ENCODE measurements at places on chromosomes 6 and 20.
A peak's percentile ranks its signal among the peaks of the same experiment; 100 is the strongest.

GRCh38 chr20:17611540-17612286 lies 41.8 kb downstream of the DSTN start:
- no peak for DNase-seq

DNA sequence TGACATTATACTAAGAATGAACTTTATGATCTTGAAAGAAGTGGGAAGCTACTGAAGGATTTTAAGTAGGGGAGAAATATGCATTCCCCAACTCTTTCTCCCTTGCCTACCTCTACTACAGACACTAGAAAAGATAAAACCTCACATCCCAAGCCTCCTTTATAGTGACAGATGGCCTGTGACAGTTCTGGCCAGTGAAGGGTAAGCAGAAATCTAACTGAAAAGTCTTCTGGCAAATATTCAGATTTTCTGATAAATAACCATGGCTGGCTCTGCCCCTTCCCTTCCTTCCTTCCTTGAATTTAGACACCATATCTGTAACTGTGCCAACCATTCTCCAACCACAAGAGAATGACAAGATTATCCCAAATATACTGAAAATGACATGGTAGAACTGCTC lies 10.2 kb upstream of the BEND6 start:
- no peak for DNase-seq

GRCh38 chr6:157514659-157515496 lies 133.9 kb downstream of the ZDHHC14 start:
- DNase-seq, result peak; percentile 61

GRCh38 chr6:106927531-106928398 lies 46.8 kb downstream of the CD24 start:
- no peak for DNase-seq

DNA sequence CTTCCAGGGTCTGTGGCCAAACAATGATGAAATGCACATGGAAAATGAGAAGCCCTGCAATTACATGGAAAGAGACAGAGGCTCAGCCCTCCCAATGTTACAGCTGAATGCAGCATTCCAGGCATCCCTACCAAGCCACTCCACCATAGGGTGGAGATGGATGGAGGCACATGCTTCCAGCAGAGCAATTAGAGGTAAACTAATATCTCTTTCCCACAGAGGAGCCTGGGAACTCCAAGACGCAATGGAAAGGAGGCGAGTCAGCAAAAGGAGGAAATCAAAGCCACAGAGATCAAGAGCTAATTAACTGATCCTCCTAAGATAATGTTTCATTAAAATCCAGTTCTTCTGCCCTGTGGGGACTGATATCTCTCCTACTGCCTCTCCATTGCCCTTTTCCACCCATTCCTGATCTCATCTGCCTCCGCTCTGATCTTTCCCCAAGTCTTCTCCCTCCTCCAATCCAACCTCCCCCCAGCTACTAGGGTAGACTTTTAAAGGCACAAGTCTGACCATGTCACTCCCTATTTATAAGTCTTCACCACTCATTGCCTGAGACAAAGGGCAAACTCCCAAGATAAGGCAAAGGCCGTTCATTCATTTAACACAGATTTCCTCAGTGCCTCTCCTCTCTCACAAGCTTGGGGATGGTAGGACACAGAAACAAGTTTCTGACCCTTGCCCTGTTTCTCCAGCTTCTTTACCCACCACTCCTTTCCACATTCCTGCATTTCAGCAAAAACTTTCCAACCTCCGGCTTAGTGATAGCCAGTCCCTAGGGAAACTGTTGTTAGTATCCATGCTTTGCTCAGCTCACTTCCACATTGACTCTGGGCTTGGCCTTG lies 14.3 kb upstream of the KCNB1 start:
- no peak for DNase-seq

DNA sequence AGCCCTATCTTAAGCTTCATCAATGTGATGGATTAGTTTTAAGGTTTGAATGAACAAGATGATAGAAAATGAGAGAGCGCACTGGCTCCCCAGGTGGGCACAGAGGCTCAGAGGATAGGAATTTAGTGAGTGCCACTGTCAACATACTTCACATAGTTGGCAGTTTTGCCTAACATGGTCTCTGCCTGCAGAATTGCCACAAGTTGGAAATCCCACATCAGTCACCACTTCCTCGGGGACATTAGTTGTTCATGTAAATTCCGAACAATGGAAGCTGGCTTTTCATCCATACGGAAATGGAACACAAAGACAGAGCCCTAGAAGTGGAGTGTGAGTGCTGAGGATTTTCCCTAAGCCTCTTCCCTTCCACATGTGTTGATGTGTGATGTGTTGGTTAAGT lies 123.9 kb upstream of the PHACTR1 start:
- peak; percentile 80 for DNase-seq

- peak; percentile 84 for DNase-seq
Observed at GRCh38 chr6:3808759-3809514, 40.2 kb upstream of the FAM50B start.

DNA sequence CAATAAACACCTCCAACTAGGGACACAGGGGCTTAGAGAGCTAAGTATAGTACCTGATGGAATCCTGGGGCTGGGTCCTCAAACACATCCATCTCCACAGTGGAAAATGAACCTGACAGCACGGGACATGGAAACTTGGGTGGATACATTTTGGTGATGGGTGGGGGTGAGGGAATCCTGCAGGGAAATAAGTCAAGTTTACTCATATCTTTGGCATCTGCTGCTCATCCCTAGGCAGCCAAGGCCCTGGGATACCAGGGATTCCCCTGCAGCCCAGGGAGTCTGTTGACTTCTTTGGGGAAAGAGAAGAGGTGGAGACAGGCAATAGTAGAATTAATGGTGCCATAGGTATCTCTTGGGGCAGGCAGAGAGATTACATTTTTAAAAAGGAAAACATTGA lies 6.6 kb downstream of the APOBEC2 start:
- no peak for DNase-seq

- peak; percentile 9 for DNase-seq
Observed at GRCh38 chr6:147709396-147710272, 201.1 kb downstream of the SAMD5 start.

DNA sequence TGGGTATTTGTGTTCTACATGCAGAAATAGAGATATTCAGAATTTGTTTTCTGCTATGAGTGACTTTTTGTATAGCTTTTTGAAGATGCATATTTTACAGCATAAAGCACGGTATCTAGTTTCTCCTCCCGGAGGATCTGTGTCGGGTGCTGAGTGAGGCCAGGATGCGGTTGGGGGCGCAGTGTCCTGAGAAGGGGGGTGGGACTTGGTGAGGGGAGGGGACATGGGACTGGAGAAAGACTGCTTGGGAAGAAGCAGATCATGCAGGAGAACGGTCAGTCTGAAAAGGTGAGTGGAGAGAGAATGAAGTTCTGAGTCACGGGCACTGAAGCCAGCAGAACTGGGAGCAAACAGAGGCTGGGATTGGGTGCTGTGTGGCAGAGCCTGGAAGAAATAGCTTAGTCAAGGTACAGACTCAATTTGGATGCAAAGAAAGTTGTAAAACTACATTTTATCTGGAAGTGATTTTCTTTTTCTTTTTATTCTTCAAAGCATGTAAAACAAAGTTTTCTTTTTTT lies 44.0 kb downstream of the STX11 start:
- DNase-seq, result no peak

DNA sequence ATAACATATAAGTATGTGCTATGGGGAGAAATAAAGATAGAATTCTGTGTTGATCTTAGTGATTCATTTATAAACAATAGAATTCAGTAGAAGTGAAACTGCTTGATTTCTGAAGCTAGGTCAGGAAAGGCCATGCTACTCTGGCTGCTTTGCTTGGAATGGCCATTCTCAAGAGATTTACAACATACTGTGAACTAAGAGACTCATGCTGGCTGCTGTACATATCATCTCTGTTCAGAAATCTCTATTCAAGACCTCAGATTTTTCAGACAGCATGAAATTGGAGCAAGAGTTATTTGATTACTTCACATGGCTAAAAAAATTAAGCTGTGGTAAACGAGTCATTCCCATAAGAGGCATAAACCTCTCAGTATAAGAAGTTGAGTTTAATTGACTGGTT lies 662.6 kb downstream of the BCKDHB start:
- no peak for DNase-seq

DNA sequence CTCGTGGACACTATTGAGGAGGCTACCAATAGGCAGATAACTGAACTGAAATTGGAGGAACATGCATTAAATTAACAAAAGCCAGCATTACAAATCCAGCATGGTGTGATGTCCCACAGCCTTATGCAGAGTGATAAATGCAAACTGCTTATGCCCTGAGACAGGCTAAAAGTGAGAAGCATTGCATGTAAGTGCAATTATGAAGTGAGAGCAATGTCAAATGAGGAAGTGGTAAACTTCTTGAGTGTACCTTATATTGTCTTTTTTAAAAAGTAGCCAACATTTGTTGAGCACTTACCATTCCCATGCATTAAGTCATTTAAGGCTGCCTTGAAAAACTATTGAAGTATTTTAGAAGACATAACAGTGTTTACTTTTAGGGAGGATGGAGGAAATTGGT lies 212.2 kb downstream of the TBC1D7 start:
- DNase-seq, result no peak

GRCh38 chr6:156164701-156165452 lies 612.3 kb upstream of the ARID1B start:
- DNase-seq, result no peak

DNA sequence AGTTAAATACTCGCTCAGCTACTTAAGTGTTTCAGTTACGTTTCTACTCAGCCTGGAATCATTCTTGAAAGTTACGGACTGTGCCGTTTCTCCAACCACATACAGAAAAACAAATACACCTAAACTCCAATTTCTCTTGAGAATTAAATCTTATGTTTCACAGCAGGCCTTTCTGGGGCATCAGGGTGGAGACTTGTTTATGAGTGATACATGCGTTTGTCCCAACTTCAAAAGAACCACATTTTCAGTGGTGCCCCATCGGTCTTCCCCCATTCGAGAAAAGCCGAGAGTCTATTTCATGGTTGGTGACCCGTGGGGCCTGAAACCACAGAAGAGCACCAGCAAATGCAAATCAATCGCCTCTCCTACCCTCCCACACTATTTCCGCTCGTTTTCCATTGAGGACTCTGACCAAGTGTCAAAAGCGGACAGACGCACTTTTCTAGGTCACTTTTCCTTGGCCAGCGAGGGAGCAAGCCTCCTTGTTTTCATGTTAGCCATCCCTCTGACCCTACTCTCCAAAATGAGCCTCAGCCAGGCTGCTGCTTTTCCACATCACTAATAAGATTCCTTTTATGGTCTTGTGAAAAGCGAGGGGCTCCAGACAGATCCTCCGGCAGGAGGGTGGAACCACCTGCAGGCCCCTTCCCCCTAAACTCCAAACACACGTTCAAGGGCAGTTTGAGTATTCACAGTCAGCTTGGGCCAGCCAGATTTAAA lies 3.1 kb downstream of the JAG1 start:
- DNase-seq, result no peak

- DNase-seq, result no peak
Observed at GRCh38 chr6:71351190-71351589, 62.6 kb downstream of the OGFRL1 start.

DNA sequence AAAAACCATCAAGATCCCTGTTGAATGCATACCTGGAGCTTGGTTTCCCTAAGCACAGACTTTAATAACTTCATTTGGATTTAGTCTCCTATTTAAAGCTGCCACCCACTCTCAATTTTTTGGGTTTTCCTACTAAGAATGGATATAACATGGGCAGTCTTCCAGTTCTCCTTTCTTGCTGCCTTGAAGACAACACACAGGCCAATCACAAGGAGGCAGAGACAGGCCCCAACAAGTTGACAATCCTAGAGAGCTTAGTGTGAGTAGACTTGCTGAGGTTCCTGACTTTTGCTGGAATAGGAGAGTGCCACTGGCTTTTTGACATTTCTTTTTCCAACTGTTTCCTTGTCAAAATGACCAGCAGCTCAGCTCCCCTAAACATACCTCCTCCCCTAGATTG lies 112.3 kb upstream of the ESR1 start:
- no peak for DNase-seq

GRCh38 chr20:57215826-57216471 lies 50.5 kb downstream of the BMP7 start:
- no peak for DNase-seq

GRCh38 chr6:88262332-88262731 lies 96.2 kb upstream of the CNR1 start:
- DNase-seq, result no peak

DNA sequence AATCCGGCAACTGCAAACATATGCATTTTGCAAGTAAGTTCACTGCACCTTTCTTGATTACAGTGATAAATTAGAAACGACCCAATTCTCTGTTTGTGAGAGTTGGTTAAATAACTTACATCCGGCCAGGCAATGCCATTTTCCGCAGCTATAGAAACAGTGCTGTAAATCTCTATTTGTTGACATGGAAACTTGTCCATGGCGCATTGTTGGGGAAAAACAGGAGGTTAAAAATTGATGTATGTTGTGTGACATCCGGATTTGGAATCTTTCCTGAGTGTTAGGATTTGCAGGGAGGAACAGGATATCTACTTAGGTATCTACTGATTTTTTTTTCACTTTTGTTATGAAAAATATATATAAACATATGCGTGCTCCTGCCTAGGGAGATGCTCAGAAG lies 66.5 kb downstream of the DLGAP4 start:
- no peak for DNase-seq

DNA sequence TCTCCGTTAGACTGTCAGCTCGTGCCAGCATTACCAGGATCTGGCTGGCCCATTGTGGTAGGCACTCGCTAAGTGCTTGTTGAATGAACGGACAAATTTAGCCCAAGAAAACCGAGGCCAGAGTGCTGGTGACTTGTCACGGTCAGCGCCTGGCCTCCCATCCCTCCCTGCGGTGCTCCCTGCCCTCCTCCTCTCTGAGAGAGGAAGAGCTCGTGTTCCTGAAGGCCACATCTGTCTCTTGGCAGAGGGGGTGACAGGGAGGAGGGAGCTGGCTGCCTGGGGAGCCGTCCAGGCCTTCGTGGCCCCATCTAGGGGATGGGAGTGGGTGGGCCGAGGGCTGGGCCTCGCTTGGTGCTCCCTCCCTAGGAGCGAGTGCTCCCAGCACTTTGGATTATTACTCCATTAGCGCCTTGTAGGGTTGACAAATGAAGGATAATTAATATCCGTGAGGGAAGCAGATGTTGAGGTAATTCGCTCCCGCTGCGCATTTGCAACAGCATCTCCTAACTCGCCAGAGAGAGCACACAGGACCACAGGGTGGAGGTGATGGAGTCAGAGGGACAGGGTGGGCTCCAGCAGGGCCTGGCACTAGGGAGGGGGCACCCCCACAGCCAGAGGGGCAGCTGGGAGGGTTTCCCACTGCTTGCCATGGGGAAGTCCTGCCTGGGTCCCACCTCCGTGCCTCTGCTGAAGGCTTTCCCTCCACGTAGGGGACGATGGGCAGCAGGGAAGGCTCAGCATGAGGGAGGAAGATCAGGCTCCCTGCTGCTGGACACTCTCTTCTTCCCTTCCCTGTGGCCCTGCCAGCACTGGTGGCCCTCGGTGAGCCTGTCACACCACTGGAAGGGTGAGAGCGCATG lies 37.0 kb downstream of the VSTM2L start:
- DNase-seq, result no peak
